OCI-M1 (cell line): ENCODE measurements at places on chromosomes 16 and 17.

GRCh38 chr16:73558219-73558618, 510.3 kb upstream of the ZFHX3 start:
- DNase-seq = no peak

DNA sequence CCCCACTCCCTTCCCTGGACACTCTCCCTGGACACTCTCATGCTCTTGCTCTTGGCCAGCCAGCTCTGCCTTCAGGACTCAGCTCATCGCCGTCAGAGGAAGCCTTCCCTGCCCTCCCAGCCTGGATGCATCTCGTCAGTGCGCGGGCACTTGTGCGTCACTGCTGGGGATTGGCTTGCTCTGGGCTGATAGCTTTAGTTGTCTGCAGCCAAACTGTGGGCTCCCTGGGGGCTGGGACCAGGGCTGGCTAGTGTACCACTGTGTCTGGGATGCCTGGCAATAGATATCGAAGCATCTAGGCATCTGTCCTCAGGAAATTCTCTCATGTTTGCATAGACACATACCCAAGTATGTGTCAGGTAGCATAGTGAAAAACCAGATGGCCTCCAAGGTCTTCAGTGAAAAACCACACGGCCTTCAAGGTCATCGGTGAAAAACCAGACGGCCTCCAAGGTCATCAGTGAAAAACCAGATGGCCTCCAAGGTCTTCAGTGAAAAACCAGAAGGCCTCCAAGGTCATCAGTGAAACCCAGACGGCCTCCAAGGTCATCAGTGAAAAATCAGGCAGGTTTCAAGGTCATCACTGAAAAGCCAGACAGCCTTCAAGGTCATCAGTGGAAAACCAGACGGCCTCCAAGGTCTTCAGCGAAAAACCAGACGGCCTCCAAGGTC, 72.0 kb downstream of the CMIP start:
- no peak for DNase-seq

- peak; percentile 75 for DNase-seq
These were observed 188.6 kb upstream of the PSMD7 start for GRCh38 chr16:74107795-74108610.

- no peak for DNase-seq
These were observed 416.0 kb downstream of the SOX9 start for GRCh38 chr17:72536788-72537187.

- DNase-seq = peak; percentile 27
These were observed 139.5 kb downstream of the BCAS3 start for GRCh38 chr17:60817192-60817591.

GRCh38 chr16:14364386-14365199, 265.5 kb downstream of the PARN start:
- no peak for DNase-seq

- DNase-seq = no peak
These were observed 48.1 kb downstream of the NLK start for GRCh38 chr17:28090551-28090950.

- DNase-seq = peak; percentile 11
These were observed 481.9 kb downstream of the SOX9 start for GRCh38 chr17:72602517-72603419.

GRCh38 chr17:45687594-45687993, 96.5 kb upstream of the CRHR1 start:
- DNase-seq = no peak

DNA sequence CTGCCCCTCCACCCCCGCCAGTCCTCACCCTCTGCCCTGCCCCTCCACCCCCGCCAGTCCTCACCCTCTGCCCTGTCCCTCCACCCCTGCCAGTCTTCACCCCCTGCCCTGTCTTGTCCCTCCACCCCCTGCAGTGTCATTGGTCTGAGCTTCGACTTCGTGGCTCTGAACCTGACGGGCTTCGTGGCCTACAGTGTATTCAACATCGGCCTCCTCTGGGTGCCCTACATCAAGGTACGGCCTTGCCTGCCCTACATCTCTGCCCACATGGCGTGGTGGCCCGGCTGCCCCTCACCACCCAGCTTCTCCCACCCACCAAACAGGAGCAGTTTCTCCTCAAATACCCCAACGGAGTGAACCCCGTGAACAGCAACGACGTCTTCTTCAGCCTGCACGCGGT, 12.0 kb downstream of the TAX1BP3 start:
- DNase-seq = no peak

DNA sequence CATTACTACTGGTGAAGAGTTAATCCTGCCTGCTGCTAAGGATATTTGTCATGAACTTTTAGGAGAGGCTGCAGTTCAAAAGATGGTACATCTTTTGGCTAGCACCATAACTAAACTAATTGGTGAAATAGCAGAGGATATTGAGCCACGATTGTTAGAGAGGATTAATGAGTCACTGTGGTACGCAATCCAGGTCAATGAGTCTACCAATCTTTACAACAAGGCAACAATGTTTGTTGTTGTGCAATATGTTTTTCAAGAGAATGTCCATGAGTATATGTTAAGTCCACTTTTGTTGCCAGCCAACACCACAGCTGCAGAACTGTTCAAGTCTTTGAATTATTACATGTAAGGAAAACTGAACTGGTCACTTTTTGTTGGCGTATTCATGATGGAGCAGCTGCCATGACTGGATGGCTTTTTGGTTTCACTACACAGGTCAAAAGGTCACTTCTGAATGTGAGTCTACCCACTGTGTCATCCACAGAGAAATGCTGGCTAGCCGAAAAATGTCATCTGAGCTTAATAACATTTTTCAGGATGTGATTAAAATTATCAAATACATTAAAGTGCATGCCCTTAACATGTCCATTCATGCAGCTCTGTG, 402.6 kb upstream of the KIF2B start:
- DNase-seq = no peak
